ENCODE measurements at places on chromosomes 16 and 17. TPM values are rescaled to one million over a fixed set of nuclear protein-coding genes. Genes with fewer than 3 reads are reported as not detected.

The TANGO6 gene
- 24.1 TPM for total RNA-seq

The COTL1 gene
- total RNA-seq = 505 TPM

The ZG16 gene
- total RNA-seq = not detected

The EFCAB13 gene
- 3.0 TPM for total RNA-seq

DNA sequence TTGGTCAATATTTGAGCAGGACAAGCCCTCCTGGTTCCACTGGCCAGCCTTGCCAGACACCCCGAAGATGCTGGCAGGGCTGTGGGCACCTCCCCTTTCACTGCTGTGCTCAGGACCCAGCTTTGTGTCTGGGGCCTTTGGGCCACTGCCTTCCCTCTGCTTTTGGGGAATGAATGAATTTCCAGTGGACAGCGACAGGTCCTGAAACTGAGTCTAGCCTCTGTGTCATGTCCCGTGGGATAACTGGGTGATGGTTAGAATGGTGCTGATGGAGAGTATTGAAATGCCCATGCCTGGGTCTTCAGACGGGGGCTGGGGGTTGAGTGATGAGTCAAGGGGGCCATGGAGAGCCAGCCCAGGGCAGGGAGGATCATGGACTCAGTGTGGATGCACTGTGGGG lies 135.8 kb downstream of the FOXL1 start:
- ATAC-seq = no peak

DNA sequence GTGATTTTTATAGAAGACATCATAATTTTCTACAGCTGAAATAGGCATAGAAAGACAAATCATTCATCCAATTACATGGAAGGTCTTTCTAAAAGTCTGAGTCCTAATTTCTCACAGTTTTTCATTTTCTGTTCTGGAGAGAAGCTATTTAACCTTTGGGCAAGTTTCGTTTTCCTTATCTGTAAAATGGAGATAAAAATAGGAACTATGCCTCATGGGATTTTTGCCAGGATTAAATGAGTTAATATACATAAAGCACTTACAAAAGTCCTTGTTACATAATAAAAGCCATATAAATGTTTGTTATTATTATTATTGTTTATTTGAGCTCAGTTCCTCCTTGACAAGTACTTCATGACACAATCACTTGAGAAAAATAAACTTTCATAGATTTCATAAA lies 121.4 kb downstream of the SKAP1 start:
- no peak for ATAC-seq

GRCh38 chr17:50191359-50192143 lies 9.9 kb downstream of the COL1A1 start:
- no peak for ATAC-seq

DNA sequence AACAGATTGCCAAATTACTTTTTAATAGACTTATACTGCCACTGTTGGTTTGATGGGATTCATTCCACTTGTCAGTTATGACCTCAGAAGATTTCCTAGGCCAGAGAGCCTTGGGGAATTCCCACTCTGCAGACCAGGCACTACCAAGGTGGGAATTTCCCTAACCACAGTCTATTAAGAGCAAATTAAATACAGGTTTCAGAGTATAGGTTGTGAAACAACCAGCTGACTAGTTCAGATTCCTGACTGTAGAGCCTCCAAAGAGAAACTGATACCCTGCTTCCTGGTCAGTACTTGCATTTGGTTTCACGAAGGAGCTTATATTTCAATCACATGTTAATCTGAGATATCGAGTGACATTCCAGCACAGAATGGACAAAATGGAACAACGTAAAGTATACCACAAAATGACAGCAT lies 186.5 kb downstream of the STX8 start:
- peak; percentile 95 for ATAC-seq

- no peak for ATAC-seq
Observed at GRCh38 chr16:73086108-73086507, 38.2 kb upstream of the ZFHX3 start.

GRCh38 chr16:70159355-70160348 lies 13.9 kb upstream of the CLEC18C start:
- no peak for ATAC-seq

DNA sequence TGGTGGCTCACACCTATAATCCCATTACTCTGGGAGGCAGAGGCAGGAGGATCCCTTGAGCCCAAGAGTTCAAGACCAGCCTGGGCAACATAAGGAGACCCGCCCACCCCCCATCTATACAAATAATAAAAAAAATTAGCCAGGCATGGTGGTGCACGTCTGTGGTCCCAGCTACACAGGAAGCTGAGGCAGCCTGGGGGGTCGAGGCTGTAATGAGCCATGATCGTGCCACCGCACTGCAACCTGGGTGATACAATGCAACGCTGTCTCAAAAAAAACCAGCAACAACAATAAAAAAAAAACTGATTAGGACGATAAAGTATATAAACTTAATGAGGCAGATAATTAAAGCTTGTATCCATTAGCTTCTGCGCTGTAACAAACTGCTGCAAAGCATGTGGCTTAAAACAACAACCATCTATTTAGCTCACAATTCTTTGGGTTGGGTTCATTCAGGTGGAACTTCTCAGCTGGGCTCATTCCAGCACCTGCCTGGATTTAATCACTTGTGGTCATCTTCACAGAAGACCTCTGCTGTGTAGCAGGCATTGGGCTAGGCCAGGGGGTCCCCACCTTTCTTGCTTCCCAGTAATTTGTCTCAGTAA lies 45.8 kb downstream of the LCMT1 start:
- ATAC-seq = no peak

GRCh38 chr16:18060351-18060750 lies 276.2 kb downstream of the NPIPA8 start:
- ATAC-seq = no peak

DNA sequence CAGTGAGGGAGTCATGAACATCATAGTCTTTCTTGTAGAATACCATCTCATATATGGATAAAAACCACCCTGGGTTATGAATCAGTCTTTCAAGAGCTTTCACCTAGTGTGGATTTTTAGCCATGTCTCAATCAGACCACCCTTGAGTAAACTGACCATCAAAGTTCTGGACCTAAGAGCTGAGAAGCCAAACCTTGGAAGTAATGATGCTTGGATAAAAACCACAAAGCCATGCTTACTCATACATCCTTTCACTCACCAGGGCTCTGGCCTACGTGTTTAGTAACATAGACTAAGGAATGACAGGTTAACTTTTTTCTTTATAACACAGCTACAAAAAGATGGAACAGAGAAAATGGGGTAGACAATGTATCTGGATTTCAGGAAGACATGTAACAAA lies 167.2 kb downstream of the STX8 start:
- ATAC-seq = no peak

- ATAC-seq = peak; percentile 13
Observed at GRCh38 chr17:40139566-40140058, 725 bp upstream of the CASC3 start.

- no peak for ATAC-seq
Observed at GRCh38 chr17:36185416-36185815, 9.0 kb upstream of the TBC1D3B start.

DNA sequence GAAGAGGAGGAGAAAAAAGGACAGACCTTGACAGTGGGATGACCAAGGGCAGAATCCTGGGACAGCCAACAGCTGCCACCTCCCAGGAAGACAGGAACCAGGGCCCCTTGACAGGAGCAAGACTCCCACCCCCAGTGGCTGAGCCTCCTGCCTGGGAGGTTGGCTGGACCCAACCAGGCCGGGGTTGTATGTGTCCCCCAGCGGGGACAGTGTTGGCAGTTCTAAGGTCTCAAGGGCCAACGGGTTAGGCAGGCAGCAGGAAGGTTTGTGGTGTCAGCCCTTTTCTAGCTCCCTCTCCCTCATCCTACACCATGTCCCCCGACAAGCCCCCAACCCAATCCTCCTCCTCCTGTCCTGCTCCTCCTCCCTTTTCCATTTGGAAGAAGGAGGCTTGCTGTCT lies 126.2 kb downstream of the MRM1 start:
- no peak for ATAC-seq

DNA sequence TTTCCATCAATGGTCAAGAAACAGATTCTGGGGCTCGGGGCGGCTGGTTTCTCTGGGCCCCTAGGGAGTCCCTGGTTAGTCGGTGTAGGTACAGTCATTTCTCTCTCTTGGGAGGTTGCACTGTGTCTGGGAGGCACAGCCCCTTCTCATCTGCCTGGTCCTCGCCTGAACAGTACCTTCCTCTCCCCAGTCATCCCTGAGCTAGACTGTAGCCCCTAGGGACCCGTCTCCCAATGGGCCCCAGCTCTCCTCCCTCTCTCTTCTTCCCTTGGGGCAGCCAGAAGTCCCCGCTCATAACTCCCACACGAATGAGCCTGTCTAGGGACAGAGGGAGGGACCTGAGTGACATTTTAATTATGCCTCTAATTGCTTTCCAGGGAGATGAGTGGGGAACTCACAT lies 20.2 kb upstream of the CPSF4L start:
- ATAC-seq = no peak

GRCh38 chr17:76845541-76846017 lies 22.6 kb upstream of the MGAT5B start:
- no peak for ATAC-seq

- ATAC-seq = no peak
Observed at GRCh38 chr16:56728980-56729734, 772 bp upstream of the NUP93 start.

GRCh38 chr17:45970659-45971058 lies 28.4 kb upstream of the STH start:
- no peak for ATAC-seq

DNA sequence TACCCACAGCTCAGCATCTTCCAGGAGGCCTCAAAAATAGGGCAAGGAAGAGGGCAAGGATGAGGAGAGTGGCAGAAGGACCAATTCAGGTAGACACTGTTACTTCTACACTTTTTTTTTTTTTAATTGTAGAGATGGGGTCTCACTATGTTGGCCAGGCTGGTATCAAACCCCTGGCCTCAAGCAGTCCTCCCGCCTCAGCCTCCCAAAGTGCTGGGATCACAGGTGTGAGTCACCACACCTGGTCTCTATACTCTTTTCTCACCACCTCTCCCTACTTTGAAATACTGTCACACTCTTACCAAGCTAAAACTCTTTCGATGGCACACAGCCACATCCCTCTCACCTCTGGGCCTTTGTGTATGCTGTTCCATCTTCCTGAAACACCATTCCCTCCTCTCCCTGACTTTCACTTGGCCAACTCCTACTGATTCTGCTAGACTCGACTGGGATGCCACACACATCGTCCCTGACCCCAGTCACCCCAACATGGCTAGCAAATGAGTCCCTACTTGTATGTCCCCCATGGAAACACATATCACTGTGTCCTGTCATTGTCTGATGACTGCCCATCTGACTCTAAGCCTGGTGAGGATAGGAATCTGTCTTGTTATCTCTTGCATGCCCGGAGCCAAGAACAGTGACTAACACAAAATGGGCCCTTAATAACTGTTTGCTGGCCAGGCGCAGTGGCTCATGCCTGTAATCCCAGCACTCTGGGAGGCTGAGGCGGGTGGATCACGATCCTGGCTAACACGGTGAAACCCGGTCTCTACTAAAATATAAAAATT lies 7.2 kb upstream of the SLC43A2 start:
- no peak for ATAC-seq

- no peak for ATAC-seq
Observed at GRCh38 chr17:61749823-61750404, 113.4 kb downstream of the BRIP1 start.

DNA sequence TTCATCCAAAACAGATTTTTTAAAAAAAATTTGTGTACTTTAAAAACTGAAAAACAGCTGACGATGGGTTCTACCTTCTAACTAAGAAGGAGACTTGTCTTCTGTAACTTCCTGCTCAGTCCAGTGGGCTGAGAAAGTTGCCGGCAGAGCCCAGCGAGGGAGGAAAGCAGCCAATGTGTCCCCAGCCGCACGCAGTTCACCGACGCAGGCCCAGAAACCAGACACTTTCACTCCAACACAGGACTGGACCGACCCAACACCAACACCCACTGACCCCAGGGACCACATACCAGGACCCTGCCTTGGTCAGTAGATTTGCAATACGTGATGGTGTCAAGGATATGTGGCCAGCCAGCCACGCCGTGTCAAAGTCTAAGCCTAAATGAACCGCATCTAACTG lies 25.6 kb downstream of the TRAP1 start:
- ATAC-seq = no peak

DNA sequence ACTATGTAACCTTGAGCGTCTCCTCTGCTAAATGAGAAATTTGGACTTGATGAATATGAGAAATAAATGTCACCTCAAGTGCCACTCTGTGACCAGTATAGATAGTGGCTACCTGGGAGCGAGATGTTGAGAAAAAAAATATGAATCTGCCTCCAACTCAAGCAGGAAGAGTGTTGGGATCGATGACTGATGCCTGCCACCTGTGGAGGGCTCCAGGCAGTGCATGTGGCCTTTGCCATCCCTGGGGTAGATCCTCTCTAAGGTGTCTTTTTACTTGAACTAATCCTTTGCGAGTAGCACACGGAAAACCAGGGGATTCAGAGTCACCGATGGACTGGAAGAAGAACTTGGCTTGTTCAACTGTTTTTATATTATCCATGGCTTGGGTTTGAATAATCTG lies 9.4 kb downstream of the CCDC182 start:
- no peak for ATAC-seq

DNA sequence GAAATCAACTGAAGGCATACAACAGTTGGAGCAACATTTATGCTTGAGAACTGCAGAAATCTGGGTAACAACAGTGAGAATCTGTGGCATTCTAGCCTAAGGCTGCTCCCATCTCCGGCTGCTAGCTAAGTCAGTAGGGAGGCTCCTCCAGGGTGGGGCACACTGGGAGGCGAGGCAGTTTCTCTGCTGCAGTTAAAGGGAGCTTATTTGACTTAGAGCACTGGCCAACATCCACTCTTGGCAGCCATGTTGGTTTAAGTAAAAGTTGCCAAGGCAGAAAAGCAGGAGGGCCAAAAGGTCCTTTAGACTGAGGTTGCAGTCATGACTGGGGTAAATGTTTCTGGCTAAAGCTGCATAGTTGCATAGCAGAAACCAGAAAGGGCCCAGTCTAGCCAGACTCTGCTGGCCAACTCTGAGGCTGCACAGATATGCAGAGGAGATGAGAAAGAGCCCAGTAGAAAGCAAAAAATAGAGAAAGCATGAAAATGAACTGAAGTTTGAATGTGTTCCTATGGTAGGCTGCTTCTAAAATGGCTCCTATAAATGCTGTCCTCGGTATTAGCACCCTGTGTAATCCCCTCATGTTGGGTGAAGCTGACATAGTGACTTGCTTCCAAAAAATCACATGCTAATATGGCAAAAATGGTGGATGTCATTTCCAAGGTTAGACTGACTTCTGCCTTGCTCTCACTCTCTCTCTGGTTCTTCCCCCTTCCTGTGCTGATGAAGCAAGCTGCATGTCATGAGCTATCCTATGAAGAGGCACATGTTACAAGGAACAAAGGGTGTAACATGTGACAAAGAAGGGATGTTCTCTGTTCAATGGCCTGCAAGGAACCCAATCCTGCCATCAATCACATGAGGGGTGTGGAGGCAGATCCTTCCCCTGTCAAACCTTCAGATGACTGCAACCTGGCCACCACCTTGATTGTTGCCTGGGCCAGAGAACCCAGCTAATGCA lies 3.7 kb upstream of the C16orf78 start:
- no peak for ATAC-seq

DNA sequence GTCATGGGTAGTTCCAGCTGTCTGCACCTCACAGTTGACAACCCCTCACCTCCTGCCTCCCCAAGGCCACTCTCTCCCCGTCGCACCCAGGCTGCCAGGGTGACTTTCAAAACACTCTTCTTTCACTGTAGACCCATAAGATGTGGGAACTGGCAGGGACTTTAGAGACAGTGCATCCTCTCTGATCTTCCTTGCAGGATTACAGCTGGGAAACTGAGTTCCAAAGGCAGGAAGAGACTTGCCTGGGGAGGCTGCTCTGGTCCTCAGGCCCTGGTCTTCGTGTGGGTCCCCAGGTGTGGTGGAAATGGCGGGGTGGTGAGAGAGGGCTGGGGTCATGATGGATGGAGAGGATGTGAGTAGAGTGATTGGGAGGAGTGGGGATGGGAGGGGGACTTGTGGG lies 21.9 kb upstream of the NKD1 start:
- no peak for ATAC-seq

GRCh38 chr16:89365996-89366395 lies 124.4 kb downstream of the ANKRD11 start:
- no peak for ATAC-seq

All from activated T-helper 17 cell treated with anti-CD3 and anti-CD28 coated beads, Interleukin-2, amount 50 U/mL, for 72 hours (primary cell).